ENCODE measurements at places on chromosomes 5 and 9.

GRCh38 chr9:88303721-88304451 lies 84.4 kb upstream of the SPIN1 start:
- peak; percentile 69 for DNase-seq

DNA sequence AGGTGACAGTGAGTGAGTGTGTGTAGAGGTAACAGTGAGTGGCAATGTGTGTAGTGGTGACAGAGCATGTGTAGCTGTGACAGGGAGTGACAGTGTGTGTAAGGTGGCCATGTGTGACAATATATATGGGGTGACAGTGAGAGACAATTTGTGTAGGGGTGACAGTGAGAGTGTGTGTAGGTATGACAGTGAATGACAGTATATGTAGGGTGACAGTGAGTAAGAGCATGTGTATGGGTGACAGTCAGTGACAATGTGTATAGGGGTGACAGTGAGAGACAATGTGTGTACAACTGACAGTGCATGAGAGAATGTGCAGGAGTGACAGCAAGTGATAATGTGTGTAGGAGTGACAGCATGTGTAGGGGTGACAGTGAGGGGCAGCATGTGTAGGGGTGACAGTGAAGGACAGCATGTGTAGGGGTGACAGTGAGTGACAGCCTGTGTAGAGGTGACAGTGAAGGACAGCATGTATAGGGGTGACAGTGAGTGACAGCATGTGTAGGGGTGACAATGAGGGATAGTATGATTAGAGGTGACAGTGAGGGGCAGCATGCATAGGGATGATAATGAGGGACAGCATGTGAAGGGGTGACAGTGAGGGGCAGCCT lies 10.1 kb upstream of the GAPT start:
- DNase-seq = no peak

- DNase-seq = no peak
These were observed 179.2 kb downstream of the FBXL7 start for GRCh38 chr5:15679161-15679560.

DNA sequence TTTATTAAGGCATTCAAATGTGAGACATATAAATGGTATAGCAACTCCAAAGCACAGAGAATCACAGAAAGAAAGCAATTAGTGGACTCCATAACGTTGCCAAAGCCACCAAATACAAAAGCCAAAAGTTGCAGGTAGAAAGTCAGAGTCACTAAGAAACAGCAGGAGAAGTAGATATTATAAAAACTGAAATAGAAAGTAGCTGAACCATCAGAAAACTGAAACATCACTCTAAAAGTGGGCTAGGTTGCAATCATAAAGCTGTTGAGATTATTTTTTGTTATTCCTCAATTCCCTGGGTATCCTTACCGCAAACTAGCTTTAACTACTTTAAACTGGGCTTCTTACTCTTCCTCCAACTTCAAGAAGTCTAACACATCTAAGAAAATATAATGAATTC lies 108.1 kb upstream of the ARRDC3 start:
- no peak for DNase-seq

GRCh38 chr5:179432547-179432946 lies 87.3 kb upstream of the ADAMTS2 start:
- no peak for DNase-seq

DNA sequence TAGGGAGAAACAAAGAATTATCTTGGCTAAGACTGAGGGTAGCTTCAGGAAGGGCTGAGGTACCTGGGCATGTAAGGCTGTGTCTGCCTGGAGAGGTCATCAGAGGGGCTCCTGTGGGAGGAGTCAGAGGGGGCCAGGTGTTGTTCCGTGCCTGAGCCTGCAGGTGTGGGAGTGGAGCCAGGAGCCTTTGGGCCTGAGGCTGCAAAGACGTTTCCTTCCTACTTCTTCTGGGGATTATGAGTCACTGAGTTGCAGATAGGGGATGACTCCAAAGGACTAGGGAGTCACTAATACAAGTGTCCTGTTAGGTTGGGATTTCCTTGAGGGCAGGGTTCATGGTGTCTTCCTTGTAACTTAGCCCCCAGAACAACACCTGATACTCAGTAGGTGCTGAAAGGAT lies 391.1 kb downstream of the ARHGEF28 start:
- no peak for DNase-seq

DNA sequence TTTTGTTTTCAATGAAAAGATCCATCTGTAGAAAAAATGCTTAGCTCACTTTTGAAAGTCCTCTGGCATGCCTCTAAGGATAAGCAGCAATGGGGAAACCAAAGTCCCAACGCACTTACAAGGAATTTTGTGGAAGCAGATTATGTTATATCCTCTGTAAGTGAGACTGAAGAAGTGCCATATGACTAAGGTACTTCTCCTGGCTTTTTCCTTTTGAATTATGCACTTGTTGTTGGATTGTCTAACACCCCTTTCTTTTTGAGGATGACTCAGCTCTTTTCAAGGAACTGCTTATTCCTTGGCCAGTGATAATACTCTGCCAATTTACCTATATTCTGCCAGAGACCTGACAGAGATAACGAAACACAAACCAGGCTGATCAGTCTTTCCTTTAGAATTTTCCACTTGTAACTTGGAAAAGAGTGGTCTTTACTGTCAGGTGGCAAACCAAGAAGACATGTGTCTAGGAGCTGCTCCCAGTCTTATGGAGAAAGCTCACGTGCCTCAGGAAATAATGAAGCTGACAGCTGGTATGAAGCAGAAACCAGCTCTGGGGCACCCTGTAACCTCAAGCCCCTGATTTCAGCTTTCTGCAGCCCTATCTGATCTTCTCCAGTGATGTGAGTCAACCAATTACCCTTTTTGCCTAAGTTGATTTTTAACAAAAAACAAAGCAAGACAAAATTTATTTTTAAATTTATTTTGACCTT lies 290.8 kb upstream of the FBXL7 start:
- no peak for DNase-seq

GRCh38 chr9:110076894-110077725 lies 130.8 kb downstream of the C9orf152 start:
- no peak for DNase-seq

GRCh38 chr9:86601697-86602096 lies 247.5 kb upstream of the TUT7 start:
- DNase-seq = no peak

GRCh38 chr9:6827439-6828145 lies 69.8 kb downstream of the KDM4C start:
- peak; percentile 26 for DNase-seq

DNA sequence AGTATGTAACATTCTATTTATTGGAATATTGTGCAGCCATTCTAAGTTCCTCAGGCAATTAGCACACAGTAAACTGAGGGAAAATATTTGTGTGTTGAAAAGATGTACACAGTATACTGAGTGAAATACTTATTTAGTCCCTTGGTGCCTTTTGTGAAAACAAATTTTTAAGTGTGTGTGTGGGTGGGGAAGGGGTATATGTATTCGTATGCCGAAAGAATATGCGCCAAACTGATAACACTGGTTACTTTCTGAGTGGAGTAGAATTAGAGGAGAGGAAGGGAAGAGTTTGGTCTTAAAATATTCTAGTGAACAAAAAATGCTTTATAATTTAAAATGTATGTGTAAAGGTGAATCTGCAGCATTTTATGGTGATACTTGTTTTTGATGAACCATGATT lies 3.1 kb downstream of the DCP2 start:
- no peak for DNase-seq

GRCh38 chr9:33414889-33415500 lies 12.6 kb upstream of the AQP7 start:
- no peak for DNase-seq

DNA sequence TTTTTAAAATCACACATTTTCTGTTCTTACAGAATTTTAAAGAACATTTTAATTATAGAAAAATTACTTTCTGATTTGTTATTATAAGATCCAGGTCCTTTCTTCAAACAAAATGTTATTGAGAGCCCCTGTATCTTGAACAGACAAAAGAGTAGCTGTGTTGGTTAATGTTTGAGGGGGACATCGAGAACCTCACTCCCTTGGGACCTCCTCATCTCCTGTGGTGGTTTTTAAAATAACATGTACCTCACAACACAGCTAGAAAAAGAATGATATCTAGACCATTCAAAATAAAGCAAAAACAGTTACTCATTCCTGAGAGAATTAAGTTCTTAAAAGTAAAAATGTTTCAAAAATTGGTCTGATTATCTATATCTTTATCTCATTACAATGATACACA lies 54.7 kb downstream of the VCAN start:
- DNase-seq = no peak
